Activated effector memory CD4-positive, alpha-beta T cell treated with Interleukin-2 at 50 U/mL for 16 hours (primary cell): ENCODE measurements at places on chromosomes 4 and X.

GRCh38 chr4:172628263-172628662, 540.3 kb upstream of the GALNT7 start:
- no peak for DNase-seq

- DNase-seq: no peak
These were observed 28.9 kb downstream of the OFD1 start for GRCh38 chrX:13763489-13763888.

- no peak for DNase-seq
These were observed 88.1 kb upstream of the PLAC1 start for GRCh38 chrX:134746410-134746785.

DNA sequence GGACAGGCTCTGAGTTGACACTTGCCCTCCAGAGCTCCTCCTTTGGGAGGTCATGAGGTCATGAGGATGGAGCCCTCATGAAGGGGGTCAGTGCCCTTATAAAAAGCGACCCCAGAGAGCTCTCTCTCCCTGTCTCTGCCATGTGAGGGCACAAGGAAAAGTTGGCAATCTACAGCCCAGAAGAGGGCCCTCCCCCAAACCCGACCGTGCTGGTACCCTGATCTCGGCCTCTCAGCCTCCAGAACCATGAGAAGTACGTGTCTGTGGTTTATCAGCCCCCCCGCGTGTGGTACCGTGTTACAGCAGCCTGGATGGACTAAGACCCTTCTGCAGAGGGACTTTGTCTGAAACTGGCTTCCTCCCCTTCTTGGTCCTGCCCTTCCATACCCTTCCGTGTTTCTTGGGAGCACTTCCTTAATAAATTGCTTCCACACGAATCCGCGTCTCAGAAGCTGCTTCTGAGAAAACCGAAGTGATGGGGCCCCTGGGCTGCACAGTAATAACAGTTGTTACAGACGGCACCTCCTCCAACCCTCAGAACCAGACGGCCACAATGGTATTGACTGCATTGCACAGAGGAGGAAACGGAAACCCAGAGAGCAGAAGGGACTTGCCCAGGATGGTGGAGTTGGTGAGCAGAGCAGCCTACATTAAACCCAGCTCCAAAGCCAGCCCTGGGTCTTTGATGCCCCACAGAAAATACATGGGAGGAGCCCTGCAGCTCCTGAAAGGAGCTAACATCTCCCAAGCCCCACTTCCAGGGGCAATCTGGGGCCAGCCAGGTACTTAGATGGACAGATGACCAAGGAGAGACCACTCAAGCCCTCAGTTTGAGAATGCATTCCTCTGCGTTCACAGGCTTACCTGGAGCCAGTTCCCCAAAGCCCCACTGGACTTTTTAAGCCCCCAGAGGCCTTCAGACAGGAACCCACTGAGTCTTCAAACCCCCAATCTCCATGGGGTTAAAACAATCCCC, 242.7 kb downstream of the BCOR start:
- peak; percentile 66 for DNase-seq

DNA sequence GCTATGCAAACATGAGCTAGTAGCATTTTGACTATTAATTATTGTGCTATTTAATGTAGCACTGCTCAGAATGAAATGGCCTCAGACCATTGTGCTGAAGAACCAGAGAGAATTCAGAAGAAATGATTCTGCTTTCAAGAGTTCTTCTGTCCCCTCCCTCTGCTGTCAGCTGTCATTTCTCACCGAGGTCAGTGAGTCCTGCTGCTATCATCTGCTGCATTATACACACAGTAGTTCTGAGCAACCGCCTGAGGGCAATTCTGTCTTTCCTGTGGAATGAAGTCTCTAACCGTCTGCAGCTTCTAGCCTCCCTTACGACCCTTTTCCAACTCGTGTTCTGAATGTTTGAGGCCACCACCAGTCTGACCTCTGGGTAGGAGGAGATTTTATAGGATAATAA, 249.4 kb downstream of the HNRNPD start:
- no peak for DNase-seq

- DNase-seq: no peak
These were observed 151.5 kb downstream of the PTTG2 start for GRCh38 chr4:38111717-38112116.

DNA sequence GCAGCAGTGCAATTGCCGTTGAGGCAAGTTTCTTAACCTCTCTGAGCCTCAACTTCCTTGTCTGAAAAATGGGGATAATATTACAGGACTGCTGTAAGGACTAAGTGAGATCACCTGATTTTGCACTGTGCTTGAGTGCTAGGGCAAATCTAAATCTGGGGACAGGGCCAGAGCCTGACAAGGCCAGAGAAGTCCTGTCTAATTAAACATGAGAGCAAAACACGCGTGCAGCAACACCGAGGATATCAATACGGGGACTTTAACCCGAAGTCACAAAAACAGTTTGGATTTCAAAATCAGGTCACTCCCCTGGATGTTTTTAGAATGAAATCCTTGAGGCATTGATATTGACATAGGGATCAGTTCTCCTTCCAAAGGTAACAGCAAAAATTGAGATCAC, 5.7 kb upstream of the GJB1 start:
- no peak for DNase-seq

- DNase-seq: no peak
These were observed 45.4 kb downstream of the ZCCHC13 start for GRCh38 chrX:74349387-74349786.

DNA sequence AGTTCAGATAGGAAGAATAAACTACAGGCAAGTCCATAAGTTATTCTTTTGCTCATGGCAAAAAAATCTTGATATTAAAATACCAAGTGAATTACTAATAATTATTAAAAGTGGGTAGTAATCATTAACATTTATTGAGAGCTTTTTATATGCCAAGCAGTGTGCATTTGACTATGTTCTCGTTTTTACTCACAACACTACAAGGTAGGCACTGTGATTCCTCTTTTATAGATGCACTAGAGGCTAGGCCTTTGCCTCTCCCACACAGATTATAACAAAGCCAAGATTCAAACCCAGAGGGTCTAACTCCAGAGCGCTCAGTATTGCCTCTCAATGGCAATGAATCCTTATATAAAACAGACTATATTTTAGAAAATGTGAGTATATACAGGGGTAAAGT, 254.2 kb downstream of the NAF1 start:
- DNase-seq: no peak

GRCh38 chrX:22373094-22373493, 100.4 kb downstream of the CBLL2 start:
- DNase-seq: no peak

GRCh38 chr4:183986291-183986970, 81.3 kb downstream of the STOX2 start:
- no peak for DNase-seq

GRCh38 chr4:163606896-163607691, 112.6 kb downstream of the TMA16 start:
- no peak for DNase-seq

GRCh38 chr4:117771647-117772337, 262.5 kb upstream of the NDST3 start:
- DNase-seq: no peak

DNA sequence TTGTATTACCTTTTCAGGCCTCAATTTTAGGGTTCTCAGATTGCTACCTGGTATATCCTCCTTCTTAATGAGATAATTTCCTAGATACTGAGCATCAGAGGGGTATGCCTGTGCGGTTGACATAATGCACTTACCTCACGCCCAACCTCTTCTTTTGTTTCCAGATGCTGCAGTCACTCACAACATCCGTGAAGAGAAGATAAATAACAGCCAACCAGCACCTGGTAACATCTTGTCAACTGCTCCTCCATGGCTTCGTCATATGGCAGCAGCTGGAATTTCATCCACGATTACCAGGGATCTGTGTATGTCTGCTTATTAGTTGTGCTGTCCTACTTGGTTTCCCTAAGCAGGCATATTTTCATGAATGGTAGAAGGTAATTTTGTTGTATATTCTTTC, 16.7 kb downstream of the SAGE1 start:
- no peak for DNase-seq

DNA sequence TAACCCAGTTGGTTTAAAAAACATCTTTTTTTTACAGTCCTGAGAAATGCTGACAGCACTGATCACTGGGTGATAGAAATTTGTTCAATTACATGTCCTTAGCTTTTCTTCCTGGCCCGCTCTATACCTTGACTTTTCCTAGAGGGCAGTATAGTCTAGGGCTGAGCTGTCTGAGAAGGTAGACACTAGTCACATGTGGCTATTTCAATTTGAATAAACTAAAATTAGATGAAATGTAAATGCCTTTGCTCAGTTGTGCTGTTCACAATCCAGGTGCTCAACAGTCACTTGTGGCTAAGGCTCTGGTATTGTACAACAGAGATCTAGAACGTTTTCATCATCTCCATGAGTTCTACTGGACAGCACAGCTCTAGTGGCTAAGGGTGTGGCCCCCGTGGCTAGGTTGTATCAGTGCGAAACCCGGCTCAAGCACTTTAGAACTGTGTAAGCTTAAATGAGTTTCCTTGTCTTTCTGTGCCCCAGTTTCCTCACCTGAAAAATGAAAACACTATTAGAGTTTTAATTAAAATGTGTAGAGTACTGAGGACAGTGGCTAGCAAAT, 111.6 kb upstream of the WDR17 start:
- no peak for DNase-seq

DNA sequence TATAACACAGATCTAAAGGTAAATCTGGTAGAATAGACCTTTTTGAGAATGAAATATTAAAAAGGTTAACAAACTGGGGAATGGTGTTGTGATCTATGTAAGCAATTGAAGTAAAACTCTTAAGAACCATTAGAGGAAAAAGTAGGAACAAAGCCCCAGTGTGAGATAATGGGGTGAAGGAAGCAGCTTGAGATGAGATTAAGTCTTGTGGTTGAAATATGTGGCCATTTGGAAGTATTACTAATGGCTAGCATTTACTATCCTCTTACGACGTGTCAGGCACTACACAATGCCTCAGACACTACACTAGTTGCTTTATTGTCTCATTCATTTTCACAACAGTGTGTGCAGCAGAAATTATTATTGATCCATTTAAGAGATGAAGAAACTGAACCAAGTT, 25.9 kb upstream of the NDNF start:
- DNase-seq: no peak

GRCh38 chr4:118920247-118920646, 31.6 kb downstream of the SYNPO2 start:
- no peak for DNase-seq

DNA sequence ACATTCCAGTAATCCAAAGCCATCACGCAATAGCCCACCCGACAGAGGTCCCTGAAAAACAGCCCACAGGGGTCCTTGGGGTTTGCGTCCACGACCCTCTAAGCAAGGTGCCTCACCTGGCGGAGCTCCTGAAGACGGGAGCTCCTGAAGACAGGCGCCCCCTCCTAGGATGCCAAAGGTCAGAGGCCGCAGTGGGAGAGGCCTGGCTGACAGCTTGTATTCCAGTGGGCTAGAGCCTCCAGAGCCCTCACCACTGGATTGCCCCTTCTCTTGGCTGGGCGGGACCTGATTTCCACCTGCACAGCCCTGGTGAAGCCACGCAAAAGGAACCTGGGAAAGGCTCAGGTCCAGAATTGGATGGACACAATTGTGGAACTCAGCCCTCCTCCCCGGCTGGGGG, 29.7 kb upstream of the WFS1 start:
- DNase-seq: no peak

DNA sequence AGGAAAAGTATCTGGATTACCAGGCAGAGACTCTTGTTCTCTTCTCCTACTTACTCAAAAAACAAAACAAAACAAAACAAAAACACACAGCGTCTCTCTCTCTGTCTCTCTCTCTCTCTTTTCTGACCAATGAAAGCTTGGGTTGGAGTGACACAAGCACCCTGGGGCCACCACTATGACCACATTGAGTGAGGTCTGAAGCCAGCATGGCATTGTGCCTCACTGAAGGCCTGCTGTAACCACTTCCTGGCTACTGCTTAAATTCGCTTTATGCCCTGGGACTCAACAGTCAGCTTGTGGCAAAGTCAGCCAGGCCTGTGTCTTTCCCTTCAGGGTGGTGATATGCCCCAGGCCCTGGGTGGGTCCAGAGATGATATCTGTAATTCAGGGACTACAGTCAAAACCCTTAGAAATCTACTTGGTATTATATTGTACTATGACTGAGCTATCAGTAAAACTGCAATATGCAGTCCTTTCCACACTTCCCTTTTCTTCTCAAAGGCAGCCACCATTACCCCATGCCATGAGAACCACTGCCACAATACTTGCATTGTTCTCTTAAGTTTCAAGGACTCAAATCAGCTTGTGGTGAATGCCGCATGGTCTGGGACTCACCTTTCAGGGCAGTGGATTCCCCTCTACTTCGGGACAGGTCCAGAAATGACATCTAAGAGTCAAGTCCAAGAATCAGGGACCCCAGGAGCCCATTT, 606.8 kb upstream of the KLHL4 start:
- no peak for DNase-seq

- no peak for DNase-seq
These were observed 6.6 kb upstream of the FGFRL1 start for GRCh38 chr4:1004557-1005485.

GRCh38 chrX:154354013-154354412, 20.4 kb downstream of the FLNA start:
- DNase-seq: no peak

- DNase-seq: no peak
These were observed 19.5 kb upstream of the HADH start for GRCh38 chr4:107970063-107970798.

DNA sequence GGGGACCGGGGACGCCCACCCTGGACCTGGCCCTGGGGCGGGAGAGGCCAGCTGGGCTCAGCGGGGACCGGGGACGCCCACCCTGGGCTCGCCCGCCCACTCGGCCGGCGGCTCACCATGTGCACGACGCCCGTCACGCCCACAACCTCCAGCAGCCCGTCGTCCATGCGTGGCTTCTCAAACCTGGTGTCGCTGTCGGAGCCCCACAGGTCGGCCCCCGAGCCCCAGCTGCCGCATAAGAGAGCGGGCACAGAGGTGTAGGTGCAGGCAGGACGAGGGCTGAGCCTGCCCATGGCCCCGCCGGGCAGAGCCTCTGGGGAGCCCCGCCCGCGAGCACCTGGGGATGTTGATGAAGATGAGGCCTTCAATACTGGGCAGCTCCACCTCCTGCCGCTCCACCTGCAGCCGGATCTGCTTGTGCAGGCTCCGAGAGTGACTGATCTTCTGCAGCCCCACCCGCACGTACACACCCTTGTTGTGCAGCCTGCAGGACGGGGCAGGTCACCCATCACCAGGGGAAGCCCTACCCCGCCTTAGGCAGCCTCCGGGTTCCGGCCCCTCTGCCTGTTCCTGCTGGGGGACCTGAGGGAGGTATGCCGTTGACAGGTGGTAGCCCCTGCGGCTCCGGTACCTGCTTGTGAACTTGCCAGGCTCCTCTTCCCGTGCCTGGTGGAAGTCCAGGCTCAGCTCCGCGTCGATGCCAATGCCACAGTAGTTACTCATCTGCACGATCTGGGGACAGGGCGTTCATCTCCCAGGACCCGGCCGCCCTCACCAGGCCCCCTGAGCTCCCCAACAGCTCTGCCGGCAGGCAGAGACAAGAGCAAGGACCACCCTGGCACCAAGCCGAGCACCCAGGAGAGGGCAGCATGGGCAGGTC, 11.8 kb downstream of the DGKQ start:
- no peak for DNase-seq

GRCh38 chrX:109089359-109089758, 353.0 kb upstream of the IRS4 start:
- no peak for DNase-seq
